ENCODE measurements at places on chromosomes 1 and 21. TPM values are rescaled to one million over a fixed set of nuclear protein-coding genes. Genes with fewer than 3 reads are reported as not detected.

Gene GFI1
- 0.29 TPM for total RNA-seq

- peak; percentile 83 for DNase-seq
Measured at GRCh38 chr1:16082283-16083038, 9.0 kb upstream of the FAM131C start.

- DNase-seq = no peak
Measured at GRCh38 chr1:109890115-109890953, 20.3 kb upstream of the CSF1 start.

DNA sequence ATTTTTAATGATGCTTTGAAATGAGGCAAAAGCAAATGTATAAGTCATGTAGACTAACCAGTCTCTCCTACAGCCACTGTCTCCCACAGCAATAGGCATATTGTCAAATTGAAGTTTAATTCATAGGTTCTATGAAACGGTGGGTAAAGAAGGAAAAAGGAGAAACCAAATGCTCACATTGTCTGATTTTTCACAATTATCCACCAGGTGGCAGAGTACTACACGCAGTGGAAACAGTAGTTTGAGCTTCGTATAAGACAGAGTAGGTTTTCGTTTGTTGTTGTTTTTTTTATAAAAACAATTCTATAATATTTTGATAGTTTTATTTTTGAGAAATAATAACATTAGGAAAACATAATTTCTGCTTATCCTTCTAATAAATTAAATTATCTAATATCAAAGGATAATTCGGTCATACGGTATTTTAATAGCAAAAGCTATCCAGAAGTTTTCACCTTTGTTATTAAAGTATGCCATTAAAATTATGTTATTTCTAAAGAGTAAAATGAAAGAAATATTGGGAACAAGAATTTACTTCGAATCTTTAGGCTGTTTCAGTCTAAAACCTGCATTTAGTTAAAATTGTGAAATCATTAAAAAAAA is 39.1 kb downstream of the TYW3 start:
- no peak for DNase-seq

DNA sequence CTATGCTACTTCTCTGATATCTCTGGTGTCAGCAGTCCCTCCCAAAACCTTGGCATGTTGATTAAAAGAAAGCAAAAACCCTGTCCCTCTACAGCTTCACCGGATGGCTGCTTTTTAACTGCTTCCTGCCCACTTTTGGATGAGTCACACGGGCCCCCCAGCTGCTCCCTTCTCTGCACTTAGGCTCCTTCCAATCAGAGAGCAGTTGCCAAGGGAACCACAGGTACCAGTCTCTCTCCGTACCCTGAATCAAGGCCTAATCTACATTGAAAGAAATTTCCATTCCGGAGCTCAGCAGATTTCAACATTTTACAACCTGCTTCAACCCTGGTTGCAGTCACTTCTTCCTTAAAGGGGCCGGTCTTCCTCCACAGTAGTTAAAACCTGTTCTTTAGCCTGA is 70.6 kb upstream of the GJB5 start:
- DNase-seq = no peak

DNA sequence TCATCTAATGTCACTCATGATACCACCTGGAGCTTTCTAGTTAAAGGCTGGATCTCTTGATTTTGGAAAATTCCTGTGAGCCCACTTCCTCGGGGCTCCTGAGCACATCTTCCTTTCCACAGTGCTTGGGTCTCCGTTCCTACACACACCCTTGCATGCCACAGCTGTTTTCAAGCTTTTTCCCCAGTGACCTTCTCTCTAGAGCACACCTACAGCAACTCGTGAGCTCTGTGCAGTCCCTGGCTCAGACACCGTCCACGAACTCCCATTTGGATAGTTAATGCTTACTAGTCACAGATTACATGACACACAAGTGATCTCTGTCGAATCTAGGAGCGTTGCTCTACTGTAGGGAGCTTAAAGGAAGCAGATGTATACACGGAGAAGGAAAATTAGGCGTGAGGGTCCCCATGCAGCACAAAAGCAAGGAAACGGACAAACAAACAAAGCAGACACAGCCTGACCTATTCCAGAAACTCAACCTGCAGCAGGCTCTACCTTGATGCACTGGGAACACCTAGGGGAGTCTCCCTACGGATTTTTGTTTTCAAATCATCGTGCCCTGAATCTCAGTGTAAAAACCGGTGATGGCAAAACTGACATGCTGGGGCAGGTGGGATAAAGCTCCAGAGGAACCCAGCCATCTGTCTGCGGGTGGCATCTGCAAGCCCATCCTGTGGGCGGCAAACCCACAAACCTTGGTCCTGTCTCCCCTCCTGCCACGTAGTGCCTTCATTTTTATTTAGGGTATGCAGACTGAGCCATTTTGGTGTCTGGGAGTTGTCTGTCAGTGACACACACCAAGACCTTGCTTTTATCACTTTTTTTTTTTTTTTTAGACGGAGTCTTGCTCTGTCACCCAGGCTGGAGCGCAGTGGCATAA is 177.8 kb downstream of the RUNX1 start:
- no peak for DNase-seq

DNA sequence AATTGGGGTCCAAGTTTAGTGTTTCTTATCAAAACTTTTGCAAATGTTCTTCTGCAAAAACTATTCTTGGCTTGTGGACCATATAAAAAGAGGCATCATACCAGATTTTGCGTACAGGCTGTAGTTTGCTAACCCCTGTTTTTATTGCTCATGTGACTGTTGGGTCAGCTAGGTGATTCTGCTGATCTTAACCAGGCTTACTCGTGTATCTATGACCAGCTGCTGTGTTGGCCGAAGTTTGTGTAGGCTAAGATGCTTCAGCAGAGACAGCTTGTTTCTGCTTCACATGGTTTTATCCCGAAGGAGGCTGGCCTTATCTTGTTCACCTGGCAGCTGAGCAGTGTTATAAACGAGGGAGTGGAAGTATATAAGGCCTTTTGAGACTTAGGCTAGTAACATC is 38.2 kb downstream of the POU2F1 start:
- no peak for DNase-seq

All from right cardiac atrium (tissue), 5 donors.